ENCODE measurements at places on chromosomes 3 and 15.

DNA sequence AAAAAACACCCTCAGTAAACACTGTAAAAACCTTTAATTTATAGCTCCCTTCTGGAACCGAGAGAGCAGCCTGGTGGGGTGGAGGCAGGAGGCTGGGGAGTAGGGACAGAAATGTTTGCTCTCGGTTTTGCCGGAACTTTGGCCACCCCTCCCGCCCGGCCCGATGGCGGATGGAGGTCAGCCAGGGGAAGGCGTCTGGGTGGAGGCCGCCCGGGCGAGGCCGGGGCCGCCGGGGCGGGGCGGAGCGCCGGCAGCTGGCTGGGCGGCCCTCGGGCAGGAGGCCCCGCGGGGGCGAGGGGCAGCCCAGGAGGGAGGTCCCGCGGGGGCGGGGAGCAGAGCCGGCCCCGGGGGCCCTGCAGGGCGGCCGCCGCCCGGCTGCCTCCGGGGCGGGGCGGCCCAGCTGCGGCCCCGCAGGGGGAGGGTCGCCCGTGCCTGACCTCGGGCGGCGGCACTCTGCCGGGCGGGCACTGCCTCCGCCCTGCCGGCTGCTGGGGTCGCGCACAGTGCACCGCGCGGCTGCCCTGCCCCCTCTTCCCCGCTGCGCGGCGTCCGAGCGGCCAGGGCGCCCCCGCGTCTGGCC lies 829 bp upstream of the SKIL start:
- DNase-seq = peak; percentile 63

- no peak for DNase-seq
Measured at GRCh38 chr3:197564097-197564843, 8.5 kb upstream of the BDH1 start.

DNA sequence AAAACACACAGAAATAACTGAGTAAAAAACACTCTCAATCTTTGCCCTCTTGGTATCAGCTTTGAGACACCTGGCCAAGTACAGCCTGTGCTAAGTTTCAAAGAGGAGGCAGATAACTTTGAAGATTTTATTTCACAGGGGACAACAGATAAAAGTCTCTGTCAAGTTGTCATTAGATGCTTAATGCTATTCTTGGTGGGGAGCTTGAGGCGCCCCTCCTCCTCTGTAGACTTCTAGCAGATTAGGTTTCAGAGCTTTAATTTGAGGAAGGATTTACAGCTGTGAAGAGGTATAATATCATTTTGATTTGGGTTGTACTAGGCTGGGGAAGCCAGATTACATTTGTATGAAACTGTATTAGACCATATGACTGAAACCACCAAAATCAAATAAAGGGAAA lies 620.3 kb downstream of the FHIT start:
- no peak for DNase-seq

- DNase-seq = no peak
Measured at GRCh38 chr15:83282776-83283137, 1.7 kb downstream of the BNC1 start.

GRCh38 chr3:183493296-183494045 lies 62.0 kb downstream of the KLHL6 start:
- DNase-seq = no peak

DNA sequence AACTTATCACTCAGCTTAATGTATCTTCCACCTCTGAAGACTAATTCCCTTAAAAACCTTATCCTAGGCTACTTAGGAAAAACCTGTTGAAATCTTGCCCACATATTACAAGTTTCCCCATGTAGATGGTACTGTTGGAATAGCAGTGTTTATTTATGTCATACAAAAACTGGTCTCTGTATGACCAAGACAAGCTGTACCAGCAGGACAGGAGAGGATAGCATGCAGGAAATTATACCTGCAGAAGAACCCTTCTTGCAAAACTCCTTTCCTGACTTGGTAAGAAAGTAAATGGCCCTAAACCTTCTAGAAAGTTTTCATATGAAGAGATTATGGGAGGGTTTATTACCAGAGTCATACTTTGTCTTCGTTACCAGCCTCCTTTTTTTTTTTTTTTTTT lies 25.3 kb upstream of the RNF111 start:
- no peak for DNase-seq

DNA sequence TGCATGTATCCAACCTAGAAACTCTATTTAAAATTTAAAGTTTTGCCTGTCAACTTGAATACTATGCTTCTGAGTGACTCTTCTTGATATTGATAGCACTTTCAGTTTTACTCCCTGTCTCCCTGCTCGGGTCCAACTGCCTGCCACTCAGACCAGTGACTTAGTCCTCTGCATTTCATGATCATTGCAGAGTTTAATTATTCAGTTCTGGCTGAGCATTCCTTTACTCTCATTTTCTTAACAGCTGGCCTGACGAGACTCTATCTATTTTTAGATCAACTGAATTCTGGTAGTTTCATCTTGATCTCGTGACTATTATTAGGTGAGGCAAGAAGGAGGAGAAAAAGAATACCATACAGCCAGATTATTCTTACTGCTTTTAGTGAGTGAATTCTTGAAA lies 617.4 kb downstream of the SI start:
- DNase-seq = no peak

DNA sequence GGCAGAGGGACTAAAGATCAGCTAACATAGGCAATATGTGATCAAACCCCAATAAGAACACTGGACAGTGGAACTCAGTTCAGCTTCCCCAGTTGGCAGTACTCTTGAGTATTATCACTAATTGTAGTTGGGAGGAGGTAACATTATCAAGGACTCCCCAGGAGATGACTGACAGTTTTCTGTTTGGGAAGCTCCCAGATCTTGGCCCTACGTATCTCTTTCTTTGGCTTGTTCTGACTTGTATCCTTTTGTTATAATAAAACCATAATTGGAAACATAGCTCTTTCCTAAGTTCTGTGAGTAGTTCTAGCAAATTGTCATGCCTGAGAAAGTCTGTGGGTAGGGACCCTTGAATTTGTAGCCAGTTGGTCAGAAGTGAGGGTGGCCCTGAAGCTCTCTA lies 316.4 kb downstream of the ZNF621 start:
- no peak for DNase-seq

DNA sequence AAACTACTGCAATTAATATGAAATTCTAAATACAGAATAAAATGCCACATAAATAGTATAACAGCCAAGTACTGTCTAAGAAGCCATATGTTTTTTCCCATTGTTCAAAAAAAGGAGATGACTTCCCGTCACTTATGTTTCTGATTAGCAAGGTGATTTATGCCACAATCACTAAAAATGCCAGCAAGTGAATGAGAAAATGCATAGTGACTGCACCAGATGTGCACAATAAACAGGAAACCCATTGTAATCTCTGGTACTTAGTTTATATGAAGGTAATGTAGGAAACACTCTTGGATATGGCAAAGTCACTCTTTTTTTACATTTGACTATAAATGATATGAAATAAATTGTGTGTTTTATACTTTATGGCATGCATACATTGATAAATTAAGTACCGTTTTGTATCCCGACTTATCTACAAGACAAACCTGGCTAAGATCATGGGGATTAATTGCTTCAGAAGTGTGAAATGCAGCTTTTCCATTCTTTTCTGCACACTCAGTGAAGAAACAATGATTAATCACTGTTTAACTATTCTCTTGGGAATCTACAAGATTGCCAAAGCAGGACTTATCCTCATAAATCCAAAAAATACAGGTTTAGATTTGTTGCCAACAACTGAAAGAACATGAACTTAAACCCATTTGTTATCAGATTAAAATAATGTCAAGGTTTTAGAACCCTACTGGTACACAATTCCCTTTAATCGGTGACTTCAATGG lies 164.5 kb downstream of the TBC1D5 start:
- DNase-seq = no peak

GRCh38 chr15:92971713-92972112 lies 71.6 kb downstream of the CHD2 start:
- DNase-seq = no peak

- DNase-seq = no peak
Measured at GRCh38 chr3:121835465-121835801, 424 bp downstream of the EAF2 start.

DNA sequence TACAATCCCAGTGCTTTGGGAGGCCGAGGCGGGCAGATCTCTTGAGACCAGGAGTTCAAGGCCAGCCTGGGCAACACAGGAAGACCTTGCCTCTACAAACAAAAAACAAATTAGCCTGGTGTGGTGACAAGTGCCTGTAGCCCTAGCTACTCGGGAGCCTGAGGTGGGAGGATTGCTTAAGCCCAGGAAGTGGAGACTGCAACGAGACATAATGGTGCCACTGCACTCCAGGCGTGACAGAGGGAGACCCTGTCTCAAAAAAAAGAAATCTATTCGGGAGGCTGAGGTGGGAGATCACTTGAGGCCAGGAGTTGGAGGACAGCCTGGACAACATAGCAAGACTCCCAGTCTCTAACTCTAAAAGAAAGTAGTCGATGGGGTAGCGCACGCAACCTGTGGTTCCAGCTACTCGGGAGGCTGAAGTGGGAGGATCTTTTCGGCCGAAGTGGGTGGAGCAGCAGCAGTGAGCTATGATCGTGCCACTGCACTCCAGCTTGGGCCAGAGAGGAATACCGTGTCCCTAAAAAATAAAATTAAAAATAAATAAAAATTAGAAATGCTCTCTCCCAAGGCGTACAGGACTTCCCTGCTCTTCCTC lies 775 bp downstream of the C3orf33 start:
- DNase-seq = peak; percentile 78

DNA sequence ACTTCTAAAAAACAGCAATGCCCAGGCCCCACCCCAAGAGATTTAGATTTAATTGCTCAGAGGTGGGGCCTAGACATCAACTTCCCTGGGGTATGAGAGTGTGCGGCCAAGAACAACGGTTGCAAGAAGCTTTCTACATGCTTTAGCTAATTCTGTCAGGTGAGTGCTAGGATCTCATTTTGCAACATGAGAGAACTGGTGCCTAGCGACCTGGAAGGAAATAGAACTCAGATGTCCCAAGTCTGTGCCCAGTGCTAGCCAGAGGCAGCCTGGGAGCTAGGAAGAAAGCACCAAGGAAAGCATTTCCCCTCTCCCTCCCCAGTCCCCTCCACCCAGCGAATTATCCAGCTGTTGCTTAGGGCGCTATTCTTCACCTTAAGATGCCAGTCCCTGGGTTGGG lies 22.9 kb upstream of the HRH1 start:
- no peak for DNase-seq

GRCh38 chr15:71333136-71333700 lies 217.9 kb downstream of the THSD4 start:
- no peak for DNase-seq

Measured in AML-193 (cell line).